ENCODE measurements at places on chromosomes 3 and 15.
A peak's percentile ranks its signal among the peaks of the same experiment; 100 is the strongest.

GRCh38 chr3:193060748-193061546 is 143.3 kb upstream of the MB21D2 start:
- DNase-seq = no peak

GRCh38 chr3:146626403-146627122 is 21.4 kb upstream of the PLSCR5 start:
- DNase-seq = no peak

DNA sequence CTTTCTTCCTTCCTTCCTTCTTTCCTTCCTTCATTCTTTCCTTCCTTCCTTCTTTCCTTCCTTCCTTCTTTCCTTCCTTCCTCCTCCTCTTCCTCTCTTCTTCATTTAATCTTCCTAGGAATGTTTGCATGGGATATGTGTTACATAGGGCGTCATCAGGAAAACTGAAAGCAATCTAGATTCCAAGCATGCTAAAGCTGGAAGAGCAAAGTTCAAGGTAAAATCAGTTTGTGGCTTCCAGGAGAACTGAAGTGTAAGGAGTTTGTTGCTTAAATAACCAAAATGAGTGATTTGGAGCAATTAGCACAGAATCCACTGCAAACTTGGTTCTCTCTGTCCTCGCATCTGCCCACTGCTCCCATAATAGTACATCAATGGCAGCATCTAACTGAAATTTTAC is 716.2 kb downstream of the GBE1 start:
- no peak for DNase-seq

- no peak for DNase-seq
Observed at GRCh38 chr3:106317141-106318055, 448.6 kb upstream of the CBLB start.

GRCh38 chr3:12797124-12797891 is 828 bp downstream of the CAND2 start:
- no peak for DNase-seq

DNA sequence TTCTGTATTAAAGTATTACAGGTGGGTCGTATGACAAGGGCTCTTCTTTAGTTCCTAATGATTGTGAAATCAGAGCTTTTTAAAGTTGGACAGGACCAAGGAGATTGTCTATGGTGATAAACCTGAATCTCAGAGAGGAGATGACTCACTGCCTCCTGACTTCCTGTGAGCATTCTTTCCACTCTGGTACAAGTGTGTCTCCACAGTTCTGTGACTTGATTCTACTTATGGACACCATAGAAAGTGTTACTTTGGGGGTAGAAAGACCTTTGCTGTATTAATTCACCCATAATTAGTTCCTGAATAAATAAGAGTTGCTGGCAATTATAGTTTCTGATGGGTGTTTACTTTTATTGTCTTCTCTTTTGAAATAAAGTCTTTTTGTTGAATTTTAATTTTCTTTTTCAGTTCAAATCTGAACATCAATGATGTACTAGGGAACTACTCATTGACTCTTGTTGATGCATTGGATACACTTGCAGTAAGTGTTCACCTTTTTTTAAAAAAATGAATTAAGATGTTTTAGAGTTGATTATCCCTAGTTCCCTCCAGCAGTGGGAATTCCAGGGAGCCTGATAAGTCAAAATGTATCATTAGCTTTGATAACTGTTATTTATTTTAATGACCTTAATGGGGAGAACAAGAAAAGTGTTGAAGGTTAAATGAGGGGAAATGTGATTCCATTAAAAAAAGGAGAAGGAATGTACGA is 7.4 kb downstream of the EDEM1 start:
- DNase-seq = peak; percentile 72

- DNase-seq = no peak
Observed at GRCh38 chr15:67076147-67076843, 10.9 kb downstream of the SMAD3 start.

GRCh38 chr3:132854856-132855535 is 132.8 kb upstream of the NPHP3 start:
- DNase-seq = no peak

GRCh38 chr3:63128380-63128779 is 149.7 kb upstream of the SYNPR start:
- no peak for DNase-seq

DNA sequence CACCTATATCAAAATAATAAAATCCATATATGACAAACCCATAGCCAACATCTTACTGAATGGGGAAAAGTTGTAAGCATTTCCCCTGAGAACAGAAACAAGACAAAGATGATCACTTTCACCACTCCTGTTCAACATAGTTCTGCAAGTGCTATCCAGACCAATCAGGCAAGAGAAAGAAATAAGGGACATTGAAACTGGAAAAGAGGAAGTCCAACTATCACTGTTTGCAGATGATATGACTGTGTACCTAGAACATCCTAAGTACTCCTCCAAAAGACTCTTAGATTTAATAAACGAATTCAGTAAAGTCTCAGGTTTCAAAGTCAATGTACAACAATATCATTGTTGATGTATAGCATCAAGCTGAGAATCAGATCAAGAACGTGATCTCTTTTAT is 35.6 kb upstream of the FGF7 start:
- DNase-seq = no peak

- no peak for DNase-seq
Observed at GRCh38 chr3:128946411-128946810, 47.5 kb downstream of the CFAP92 start.

- no peak for DNase-seq
Observed at GRCh38 chr3:141278196-141279076, 46.8 kb downstream of the PXYLP1 start.

DNA sequence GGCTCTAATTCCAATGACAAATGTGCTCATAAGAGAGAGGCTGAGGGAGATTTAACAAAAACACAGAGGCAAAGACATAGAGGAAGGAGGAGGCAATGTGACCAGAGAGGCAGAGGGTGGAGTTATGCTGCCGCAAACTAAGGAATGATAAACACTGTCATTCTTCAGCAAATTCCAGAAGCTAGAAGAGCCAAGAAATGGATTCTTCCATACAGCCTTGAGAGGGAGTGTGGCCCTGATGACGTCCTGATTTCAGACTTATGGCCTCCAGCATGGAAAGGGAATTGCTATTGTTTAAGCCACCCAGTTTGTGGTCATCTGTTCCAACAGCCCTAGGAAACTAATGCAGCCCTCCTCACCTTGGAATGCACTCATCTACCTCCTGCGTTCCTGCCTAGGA is 30.5 kb downstream of the CD47 start:
- DNase-seq = no peak

- no peak for DNase-seq
Observed at GRCh38 chr15:87154761-87155160, 1075.1 kb downstream of the AGBL1 start.

GRCh38 chr3:55910543-55910942 is 423.4 kb upstream of the WNT5A start:
- DNase-seq = no peak

DNA sequence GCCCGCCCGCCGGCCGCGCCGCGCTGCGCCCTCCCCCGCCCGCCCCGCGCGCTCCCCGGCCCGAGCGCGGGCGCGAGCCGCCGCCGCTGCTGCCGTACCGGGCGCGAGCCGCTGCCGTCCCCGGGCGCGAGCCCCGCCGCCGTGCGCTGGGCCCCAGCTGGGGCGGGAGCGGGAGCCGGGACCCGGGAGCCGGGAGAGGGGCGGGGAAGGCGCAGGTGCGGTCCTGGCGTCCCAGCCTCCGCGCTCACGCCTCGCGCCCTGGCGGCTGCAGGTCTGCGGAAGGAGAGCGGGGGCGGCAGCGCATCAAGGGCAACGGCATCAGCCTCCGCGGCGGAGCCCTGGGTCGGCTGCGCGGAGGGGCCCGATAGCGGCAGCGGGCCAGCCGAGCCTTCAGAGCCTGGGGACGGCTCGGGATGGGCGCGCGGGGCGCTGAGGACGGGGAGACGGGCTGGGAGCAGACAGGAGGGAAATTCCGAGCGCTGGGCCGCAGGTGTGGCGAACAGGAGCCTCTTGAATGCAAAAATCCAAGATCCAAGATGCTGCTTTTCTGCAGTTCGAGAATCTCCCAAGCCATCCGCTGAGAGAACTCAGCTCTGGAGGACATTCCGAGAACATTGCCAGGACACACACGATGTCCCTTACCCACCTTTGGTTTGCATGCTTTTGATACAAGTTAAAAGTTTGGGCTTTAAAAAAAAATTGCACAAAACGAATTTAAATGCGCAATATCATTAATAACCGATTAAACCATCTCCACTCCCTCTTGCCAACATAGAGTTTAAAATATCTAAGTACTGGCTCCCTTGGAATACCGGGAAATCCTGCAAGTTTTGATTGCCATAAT is 251.1 kb downstream of the TJP1 start:
- DNase-seq = no peak

GRCh38 chr15:67805008-67805665 is 20.2 kb upstream of the SKOR1 start:
- no peak for DNase-seq

DNA sequence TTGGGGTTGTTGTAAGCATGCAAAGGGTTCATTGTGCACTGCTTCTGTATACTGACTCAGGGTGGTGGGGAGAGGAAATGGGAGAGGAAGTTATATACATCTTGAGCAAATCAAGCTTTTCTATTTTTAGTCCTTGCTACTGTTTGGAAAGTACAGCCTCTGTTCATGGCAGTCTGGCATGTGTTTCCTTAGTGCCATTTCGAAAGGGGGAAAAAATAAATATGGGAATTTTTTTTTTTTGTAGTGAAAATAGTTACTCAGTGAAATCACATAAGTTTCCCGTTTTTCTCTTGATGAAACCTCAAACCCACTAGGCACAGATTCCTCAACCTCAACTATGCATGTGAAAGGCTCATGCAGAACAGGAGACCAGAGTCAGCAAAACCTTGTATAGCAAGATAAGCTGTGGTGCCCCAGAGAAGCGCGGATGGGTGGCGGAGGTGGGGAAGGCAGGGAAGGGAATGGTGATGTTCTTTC is 353.3 kb downstream of the LPP start:
- DNase-seq = peak; percentile 4

GRCh38 chr3:196193133-196193735 is 18.0 kb downstream of the ZDHHC19 start:
- DNase-seq = no peak

DNA sequence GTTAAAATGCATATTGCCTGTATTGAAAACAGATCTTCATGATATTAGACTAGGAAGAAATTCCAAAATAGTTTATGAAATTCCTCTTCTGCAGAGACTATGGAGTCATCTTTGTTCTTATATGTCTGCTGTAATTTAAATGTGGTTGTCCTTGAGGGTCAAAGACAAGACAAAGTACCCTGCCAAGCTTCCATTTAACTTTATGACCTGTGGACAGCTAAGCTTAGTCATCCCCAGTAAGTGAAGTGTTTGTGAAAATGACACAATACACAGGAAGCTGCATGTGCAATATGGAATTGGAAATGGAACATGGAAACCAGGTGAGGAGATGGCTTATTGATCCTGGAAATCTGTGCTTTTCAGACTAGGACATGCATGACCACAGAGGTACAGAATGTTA is 68.5 kb upstream of the GBE1 start:
- no peak for DNase-seq

- no peak for DNase-seq
Observed at GRCh38 chr3:141539431-141540187, 52.8 kb downstream of the RASA2 start.

DNA sequence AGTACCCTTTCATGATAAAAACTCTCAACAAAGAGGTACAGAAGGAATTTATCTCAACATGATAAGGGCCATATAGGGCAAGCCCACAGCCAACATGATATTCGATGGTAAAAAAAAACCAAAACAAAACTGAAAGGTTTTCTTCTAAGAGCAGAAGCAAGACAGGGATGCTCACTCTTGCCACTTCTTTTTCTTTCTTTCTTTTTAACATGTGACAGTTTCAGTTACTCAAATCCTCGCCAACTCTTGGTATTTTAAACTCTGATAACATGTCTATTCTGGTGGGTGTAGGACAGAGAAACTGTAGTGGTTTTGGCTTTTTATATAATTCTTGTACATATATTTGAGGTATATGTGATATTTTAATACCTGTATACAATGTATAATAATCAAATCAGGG is 74.0 kb upstream of the NMNAT3 start:
- no peak for DNase-seq

Measured in CD4-positive, alpha-beta T cell treated with Interleukin-17A for 1 hour (primary cell).